ENCODE measurements at places on chromosomes 11 and 22.

GRCh38 chr11:95849087-95849825 is 59.0 kb downstream of the CEP57 start:
- DNase-seq, result peak; percentile 28

DNA sequence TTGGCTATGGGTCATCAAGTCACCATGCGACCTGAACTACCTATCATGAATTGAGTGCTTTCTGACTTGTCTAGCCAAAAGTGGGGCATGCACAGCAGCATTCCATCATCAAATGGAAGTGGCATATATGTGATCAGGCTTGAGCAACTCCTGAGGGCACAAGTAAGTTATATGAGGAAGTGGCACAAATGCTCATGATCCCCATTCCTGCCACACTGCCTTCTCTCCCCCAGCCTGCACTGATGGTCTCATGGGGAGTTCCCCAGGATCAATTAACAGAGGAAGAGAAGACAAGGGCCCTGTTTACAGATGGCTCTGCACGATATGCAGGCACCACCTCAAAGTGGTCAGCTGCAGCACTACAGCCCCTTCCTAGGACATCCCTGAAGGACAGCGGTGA is 21.8 kb downstream of the MS4A4E start:
- DNase-seq, result no peak

DNA sequence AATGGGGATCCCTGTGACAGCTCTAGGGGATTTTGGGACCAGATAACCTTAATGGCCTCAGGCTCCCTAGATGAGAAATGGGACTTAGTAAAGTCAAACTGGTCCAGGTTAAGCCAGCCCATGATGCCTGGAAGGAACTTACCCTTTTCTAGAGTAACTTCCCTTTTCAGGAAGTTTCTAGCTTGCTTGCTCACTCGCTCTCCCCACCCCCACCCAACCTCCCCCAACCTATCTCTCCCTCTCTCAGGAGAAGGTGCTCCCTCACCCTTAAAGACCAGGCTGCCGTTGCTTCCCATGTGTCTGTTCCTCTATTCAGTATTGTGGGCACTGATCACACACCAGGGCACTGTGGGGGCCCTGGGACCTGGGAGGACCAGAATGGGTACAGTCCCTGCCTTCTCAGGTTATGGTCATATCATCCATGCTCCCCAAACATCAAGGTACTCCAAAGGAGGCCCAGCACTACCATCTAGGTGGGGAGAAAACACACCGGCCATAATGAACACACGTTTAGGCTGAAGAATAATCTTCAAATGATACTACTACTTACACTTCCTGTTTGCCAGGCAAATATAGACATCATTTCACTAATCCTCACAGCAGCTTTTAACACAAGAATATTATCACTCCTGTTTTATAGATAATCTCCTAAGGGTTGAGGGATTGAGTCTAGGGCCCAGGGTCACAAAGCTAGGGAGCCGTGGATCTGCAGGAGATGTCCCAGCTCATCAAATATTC is 18.2 kb downstream of the KCNQ1OT1 start:
- DNase-seq, result no peak

DNA sequence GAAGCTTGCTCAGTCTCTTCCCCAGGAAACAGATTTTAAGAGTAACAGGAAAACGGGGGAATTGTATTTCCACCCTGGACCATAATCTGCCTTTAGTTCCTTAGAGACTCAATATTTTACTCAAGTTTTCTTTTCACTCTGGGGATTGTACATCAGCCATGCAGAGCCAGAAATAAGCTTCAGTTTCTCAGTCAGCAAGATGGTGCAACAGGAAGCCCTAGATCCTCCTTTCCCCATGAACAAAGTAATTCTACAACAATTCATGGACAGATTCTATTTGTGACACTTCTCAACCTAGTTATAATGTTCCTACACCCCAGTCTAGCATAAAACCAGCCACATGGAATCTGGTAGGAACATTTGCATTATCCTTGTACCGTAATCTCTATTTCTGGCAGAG is 24.7 kb downstream of the OR8B2 start:
- no peak for DNase-seq

GRCh38 chr11:789943-790342 is at the start of gene CEND1:
Gene CEND1, minus strand, starts transcription at chr11:790090. Its CDS starts 1,514 bp downstream, at chr11:788576.
- DNase-seq, result no peak

DNA sequence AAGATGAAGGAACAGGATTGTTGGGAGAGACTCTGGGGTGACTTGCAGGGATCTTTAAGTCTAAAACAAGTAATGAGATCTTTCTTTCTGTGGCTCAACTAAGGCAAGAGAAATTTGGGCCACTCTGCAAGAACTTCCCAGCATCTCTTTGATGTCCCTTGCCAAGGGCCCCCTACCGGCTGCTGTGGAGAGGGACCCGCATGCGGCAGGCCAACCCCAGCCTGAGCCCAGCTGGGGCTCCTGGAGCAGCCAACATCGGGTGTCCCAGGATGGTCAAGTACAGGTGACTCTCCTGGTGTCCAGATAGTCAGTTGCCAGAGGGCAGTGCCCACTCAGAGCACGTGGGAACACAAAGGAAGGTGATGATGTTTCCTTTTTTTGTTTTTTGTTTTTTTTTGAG is 363.2 kb downstream of the TBC1D22A start:
- no peak for DNase-seq

DNA sequence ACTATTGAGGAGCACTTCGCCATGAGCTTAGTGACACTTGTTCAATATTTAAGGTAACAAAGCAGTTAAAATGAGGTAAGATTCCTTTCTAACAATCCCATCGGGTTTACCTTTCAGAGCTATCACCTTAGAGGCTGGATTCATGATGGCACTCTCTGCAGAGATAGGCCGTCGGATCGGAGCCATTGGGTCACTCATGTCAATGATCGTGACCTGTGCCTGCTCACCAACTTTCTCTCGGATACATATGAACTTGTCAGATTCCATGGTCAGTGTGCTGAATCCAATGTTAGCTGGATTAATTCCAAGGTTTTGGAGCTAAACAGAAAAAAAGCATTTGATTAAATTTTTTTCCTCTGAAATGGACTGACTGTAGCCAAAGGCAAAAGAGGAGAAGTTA is 16.0 kb downstream of the CLTCL1 start:
- DNase-seq, result no peak

DNA sequence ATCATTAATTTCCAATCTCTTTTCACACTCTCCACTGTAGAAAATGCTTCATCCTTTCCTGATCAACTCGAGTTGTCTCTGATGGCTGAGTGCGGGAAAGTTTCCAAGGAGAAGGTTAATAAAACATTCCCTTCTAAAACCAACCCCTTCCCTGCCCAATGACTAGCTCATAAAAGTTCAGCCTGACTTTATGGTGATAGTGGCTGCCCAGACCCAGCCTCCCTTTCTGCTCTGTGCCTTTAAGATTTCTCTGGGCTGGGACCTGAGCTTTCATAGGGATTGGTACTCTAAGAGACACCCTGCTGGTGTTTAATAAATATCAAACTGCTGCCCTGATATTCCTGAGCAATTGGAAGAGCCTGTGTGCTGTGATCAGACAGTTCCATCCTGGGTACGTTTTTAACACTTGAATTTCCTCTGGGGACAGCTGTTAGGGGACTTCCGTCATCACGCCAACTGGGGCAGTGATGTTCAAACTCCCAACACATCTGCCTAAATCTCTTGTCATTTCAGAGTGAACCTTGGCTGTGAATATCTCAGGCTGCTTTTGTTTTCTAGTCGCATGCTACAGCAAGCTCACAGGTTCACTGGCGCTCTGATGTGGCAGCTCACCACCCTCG is 195.0 kb upstream of the KIRREL3 start:
- DNase-seq, result no peak

GRCh38 chr11:72962084-72962483 is 147.9 kb downstream of the ATG16L2 start:
- DNase-seq, result no peak

- DNase-seq, result no peak
These were observed 165.7 kb downstream of the CADM1 start for GRCh38 chr11:115338476-115338875.

DNA sequence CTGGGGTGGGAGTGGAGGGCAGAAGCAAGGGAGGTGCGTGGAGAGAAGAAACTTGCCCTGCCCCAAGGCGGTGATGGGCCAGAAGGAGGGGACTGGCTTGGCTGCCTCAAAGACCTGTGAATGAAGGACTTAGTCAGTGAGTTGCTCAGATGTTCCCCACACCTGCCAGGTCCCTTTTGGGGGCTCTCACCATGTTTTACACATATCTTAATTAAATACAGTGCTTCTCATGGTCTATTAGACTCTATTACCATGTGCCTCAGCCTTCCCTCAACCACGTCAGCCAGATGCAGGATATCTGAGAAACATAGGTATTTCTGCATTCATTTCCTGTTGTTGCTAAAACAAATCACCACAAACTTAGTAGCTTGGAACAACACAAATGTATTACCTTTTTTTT is 429.5 kb downstream of the BUD13 start:
- no peak for DNase-seq

DNA sequence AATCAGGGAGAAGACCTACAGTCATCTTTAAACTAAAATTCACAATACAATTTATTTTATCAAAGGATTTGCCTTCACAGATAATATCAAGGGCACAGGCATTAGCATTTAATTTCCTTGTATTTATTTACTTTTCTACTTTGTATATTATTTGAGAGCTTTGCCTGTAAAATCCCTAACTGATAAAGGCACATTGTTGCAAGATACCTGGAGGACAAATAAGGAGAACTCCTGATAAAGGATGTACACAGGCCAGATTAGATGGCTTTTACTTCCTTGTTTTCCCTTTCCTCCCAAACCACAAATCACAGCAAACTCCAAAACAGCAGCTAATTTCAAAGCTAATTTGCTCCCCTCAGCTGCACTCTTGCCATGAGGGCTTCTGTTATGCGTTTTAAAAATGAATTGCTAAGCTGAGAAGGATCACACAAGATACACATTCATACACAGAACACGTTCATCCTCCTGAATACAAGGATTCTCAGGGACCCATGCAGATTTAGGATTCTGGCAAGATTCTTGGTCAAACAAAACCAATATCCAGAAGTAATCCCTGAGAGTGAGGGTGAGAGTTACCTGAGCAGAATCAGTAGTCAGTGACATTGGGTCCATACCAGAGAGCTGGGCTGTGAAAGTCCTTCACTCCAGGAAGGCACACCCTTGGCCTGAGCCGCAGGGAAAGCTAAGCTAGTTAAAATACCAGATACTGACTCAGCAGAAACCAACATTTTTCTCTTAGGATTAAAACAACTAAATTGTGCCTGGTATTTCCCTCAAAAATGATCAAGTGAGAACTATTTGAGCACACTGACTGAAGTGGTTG is 100.3 kb upstream of the CLPB start:
- DNase-seq, result no peak

- peak; percentile 43 for DNase-seq
These were observed 13.1 kb upstream of the TCF20 start for GRCh38 chr22:42283278-42284201.

DNA sequence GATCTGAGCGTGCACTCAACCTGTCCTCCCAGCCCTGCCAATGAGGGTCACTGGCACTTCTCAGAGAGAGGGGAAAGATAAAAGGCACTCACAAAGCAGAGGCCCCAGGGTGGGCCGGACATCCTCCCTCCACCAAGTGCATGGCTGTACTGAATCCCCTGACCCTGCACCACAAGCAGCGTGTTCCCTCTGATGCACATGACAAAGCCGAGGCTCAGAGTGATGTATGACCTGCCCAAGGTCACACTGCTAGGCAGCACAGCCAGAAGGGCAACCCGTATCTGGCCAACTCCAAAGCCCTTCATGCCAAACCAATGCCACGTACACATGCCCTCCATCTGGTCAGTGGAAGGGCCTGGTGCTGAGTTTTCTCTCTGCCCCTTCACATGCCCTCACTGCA is 22.1 kb downstream of the SPATA19 start:
- no peak for DNase-seq

DNA sequence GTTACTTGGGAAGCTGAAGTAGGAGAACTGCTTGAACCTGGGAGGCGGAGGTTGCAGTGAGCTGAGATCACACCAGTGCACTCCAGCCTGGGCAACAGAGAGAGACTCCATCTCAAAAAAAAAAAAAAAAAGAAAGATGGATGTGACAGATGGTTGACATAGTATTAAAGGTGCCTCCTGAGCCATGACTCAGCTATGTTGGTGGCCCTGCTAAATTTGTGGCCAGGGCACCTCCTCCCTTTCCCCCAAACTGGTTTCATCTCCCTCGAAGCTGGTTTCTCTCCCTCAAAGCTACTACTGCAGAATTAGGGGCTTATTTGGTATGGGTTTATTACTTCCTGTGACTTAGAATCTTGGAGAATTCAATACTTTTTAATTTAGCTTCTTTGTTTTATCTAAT is 31.5 kb downstream of the SDHD start:
- DNase-seq, result no peak

DNA sequence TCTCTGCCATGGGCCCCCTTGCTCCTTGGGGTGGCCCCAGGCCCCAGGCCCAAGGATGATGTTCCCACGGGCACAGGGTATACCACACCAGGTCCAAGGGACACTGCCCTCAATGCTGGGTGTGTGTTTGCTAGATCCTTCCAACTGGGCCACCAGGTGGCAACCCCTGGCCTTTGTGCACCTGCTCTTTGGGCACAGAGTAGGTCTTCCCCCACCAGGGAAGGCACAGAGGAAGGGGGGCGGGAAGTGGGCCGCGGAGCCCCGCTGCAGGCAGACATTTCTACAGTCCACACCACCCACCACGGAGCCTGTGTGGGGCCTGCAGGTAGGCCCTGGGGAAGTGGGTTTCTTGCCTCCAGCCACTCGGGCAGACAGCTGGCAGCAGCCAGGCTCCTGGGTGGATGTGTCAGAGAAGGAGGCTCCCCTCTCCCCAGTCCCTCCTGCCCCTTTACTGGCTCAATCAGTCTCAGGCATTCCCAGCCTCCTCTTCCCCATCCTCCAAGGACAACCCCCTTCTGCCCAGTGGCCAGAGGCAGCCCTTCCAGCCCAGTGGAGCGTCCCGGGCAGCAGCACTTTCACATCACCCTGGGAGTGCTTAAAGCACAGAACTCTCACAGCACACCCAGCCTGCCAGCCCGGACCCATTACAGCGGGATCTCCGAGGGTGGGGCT is 21.6 kb downstream of the MAFF start:
- DNase-seq, result no peak

- no peak for DNase-seq
These were observed 1.8 kb downstream of the OPCML start for GRCh38 chr11:133530501-133530835.

DNA sequence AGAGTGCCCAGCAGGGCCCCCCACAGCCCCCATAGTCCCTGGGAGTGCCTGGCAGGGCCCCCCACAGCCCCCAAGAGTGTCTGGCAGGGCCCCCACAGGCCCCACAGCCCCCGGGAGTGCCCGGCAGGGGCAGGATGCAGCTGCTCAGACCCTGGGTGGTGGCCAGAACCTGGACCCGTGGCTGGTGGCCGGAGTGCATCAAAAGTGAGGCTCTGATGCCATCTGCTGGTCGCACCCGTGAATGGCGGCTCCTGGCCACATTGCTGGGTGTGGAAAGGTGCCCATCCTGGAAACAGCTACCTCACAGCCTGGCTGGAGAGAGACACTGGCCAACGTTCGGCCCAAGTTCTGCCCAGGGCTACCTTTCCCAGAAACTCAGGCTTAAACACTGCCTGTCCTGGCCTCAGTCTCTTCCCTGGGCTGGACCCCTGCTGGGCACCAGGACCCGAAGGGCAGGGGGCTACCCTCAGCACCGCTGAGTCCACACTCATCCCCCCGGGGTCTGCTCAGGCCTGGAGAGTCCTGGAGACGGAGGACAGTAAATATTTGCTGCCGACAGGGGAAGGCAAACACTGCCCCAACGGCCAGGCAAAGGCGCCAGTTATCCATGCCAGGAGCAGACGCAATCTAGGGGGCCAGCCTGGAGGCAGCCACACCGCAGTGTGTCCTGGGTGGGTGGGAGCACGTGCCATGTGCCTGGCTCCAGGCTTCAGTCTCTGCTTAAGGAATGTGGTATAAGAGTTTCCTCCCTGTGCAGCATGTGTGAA is 4.4 kb downstream of the INS start:
- peak; percentile 35 for DNase-seq
